Activated CD4-positive, alpha-beta T cell treated with anti-CD3 and anti-CD28 coated beads, Interleukin-2, amount 50 U/mL, for 1 hour (primary cell): ENCODE measurements at places on chromosomes 6 and 20.

GRCh38 chr6:158408552-158409130, 96.4 kb downstream of the TULP4 start:
- DNase-seq = no peak

GRCh38 chr20:20083807-20084206, 31.5 kb downstream of the CFAP61 start:
- DNase-seq = no peak

GRCh38 chr6:3808759-3809514, 40.2 kb upstream of the FAM50B start:
- DNase-seq = no peak

DNA sequence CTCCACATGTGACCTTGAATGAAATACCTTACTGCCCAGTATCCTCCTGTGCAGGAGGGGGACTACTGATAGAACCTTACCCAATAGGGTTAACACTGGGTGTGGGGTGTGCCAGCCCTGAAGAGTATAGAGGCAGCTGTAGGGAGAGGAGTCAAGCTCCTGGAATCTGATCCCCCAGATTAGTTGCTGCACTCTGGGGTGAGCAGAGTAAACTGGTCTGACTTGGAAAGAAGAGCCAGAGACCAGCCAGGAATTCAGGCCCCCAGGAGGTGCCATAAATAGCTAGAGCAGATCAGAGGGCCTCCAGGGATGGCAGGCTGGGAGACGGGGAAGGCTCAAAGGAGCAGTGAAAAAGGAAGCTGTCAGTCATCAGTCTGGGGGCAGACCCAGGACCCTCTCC, 3.5 kb upstream of the APOBEC2 start:
- DNase-seq = no peak

DNA sequence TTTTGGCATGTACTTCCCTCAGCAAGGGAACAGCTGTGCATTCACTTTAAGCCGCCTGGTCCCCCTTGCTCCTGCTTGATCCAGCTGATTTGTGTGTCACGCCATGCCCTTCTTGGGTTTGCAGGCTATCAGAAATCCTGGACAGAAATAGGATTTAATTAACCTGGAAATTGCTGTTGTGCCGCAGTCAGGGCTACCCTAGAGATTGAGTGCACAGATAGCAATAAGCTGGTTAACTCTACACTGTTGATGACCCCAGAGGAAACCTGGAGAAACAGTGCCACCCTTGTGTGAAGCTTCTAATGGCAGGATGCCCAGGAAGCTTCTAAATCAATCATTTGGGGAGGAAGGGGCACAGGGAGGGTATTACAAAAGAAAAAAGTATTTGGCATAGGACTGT, 199.0 kb downstream of the JARID2 start:
- DNase-seq = no peak
